ENCODE measurements at places on chromosomes 11 and 22. TPM values are rescaled to one million over a fixed set of nuclear protein-coding genes. Genes with fewer than 3 reads are reported as not detected.

The SAA1 gene
- 47.8 TPM for polyA plus RNA-seq

GRCh38 chr11:71255800-71256479, 3.6 kb upstream of the SHANK2 start:
- no peaks in the 10 kb centered on the region for H3K27me3 ChIP-seq
- no peak overlapping the region for H3K27ac ChIP-seq
- no peak overlapping the region for H3K4me3 ChIP-seq
- peaks cover 20% of the 10 kb centered on the region for H3K4me1 ChIP-seq

- no peak overlapping the region for H3K27ac ChIP-seq
- H3K4me1 ChIP-seq: peaks cover 9% of the 10 kb centered on the region
- DNase-seq: no peak
Measured at GRCh38 chr11:67576735-67577475, 6.7 kb upstream of the GSTP1 start.

- H3K36me3 ChIP-seq: no peaks in the 10 kb centered on the region
- no peak for DNase-seq
- no peak overlapping the region for H3K27ac ChIP-seq
- H3K4me3 ChIP-seq: no peak overlapping the region
- no peaks in the 10 kb centered on the region for H3K27me3 ChIP-seq
- no peaks in the 10 kb centered on the region for H3K4me1 ChIP-seq
Measured at GRCh38 chr11:117906126-117906525, 23.1 kb downstream of the TMPRSS13 start.

The SCARF2 gene
- 1.2 TPM for polyA plus RNA-seq

GRCh38 chr11:94519478-94520084, 7.3 kb downstream of the C11orf97 start:
- H3K27ac ChIP-seq: no peak overlapping the region
- H3K36me3 ChIP-seq: no peaks in the 10 kb centered on the region
- no peaks in the 10 kb centered on the region for H3K4me1 ChIP-seq
- H3K4me3 ChIP-seq: no peak overlapping the region

The TUBA8 gene
- 3.5 TPM for polyA plus RNA-seq

The SYT12 gene
- polyA plus RNA-seq: 1.7 TPM

The KIF18A gene
- 0.05 TPM for polyA plus RNA-seq

Data from pancreas (tissue), 10 donors.